ENCODE measurements at places on chromosomes 3 and 15. TPM values are rescaled to one million over a fixed set of nuclear protein-coding genes. Genes with fewer than 3 reads are reported as not detected.

The GXYLT2 gene
- 66.4 TPM for total RNA-seq

- peak; percentile 50 for DNase-seq
Observed at GRCh38 chr3:155352900-155353490, 59.5 kb upstream of the STRIT1 start.

The LRRK1 gene
- total RNA-seq = 0.13 TPM

GRCh38 chr15:69660114-69660513, 207.5 kb downstream of the RPLP1 start:
- no peak for DNase-seq

DNA sequence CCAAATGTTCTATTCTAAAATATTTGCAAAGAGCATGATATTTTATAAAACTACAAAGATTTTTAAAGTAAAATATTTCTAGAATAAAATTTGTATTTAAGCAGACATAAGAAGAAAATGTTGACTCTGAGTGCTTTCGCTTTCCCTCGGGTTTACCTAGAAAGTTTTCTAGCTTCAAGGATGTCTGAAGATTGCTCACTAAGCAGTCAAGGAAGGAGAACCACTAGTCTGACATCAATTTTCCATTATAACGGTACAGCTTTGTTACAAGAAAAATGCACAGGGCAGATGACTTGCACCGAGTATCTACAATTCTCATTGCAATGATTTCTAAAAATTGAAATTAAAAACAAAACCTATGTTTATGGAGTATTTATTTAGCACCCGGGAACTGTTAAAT, 14.2 kb downstream of the GPR15 start:
- DNase-seq = no peak

GRCh38 chr3:188516515-188516914, 362.6 kb downstream of the LPP start:
- no peak for DNase-seq

The CISH gene
- total RNA-seq = 0.35 TPM

The BUB1B gene
- 1.8 TPM for total RNA-seq

The UROC1 gene
- not detected for total RNA-seq

The EPM2AIP1 gene
- total RNA-seq = 22.1 TPM

The XCR1 gene
- not detected for total RNA-seq

- DNase-seq = no peak
Observed at GRCh38 chr3:180181387-180181786, 144.7 kb upstream of the PEX5L start.

The PLAAT1 gene
- total RNA-seq = not detected

DNA sequence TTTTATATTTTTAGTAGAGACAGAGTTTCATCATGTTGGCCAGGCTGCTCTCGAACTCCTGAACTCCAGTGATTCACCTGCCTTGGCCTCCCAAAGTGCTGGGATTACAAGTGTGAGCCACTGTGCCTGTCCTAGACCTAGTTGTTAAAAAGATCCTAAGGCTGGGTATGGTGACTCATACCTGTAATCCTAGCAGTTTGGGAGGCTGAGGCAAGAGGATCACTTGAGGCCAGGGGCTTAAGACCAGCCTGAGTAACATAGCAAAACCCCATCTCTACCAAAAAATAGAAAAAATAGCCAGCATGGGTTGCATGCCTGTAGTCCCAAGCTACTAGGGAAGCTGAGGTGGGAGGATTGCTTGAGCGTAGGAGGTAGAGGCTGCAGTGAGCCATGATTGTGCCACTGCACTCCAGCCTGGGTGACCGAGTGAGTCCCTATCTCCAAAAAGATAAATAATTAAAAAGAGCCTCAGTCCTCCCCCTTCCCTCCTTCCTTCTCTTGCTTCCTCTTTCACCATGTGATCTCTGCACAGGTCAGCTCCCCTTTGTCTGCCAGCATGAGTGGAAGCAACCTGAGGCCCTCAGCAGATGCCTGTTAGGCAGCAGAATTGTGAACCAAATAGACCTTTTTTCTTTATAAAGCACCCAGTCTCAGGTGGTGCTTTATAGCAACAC, 9.8 kb upstream of the FNDC3B start:
- no peak for DNase-seq

The ZNF620 gene
- total RNA-seq = 0.37 TPM

DNA sequence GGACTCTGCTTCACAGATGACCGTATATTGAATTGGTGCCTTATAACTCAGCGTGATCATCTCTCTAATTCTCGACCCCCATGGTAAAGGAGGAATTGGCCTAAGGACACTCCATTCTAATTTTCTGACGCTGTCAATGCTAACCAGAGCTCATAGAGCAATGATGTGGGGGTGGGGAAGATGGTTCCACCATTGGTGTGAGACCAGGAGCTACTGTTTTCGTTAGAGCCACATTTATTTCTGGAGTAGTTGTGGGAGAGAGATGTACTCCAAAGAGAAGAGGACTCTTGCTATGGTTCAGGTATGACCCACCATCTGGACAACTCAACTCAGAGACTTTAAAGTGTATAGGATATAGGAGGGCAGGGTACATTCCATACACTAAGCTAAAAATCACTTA, 16.3 kb downstream of the ZBTB38 start:
- DNase-seq = no peak

DNA sequence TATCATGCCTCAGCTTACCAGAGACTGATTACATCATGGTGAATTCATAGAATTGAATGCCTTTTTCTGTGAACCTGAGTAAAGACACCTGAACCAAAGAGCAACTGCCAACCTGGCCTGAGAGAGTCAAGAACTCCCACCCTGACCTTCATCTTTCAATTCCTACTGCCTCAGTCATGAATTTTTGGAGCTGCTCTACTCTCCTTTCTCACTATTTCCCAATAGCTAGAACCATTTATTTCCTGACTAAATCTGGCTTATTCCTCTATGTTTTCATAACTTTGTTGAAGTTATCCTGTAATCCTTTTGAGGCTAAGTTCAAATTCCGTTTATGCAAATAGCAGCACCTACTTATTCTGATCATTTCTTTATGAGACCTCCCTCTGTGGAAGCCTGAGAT, 712.4 kb upstream of the UBE2E2 start:
- DNase-seq = no peak

DNA sequence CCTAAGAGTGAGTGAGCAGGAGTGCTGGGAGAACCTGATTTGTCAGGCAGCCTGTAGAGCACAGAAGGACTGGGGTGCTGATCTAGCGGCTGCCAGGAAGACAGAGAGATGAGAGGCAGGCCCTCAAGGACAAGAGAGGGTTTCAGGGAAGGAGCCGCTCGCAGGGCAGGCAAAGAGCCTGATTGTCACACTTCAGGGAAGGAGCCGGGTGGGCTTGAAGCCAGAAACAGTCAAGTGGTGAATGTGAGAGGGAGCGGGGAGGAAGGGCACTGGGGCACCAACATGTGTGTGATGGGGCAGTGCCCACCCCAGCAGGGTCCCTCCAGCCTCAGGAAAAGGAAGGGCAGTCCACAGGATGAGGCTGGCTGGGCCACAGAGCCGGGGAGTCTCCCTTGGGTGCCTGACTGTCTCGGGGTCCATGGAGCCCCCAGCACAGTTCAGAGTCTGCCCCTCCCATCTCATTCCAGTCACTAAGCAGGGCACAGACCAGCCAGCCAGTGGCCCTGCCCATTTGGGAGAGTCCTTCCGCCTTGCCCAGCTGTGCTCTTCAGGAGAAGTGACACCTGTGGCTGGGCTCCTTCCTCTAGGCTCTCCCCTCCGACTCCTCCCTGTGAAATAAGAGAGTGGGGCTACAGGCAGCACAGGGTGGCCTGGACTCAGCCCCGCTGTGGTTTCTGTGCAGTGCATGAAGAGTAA, 148.6 kb downstream of the RAB11A start:
- no peak for DNase-seq

The HRH1 gene
- 2.7 TPM for total RNA-seq

The SUCLG2 gene
- 47.4 TPM for total RNA-seq

DNA sequence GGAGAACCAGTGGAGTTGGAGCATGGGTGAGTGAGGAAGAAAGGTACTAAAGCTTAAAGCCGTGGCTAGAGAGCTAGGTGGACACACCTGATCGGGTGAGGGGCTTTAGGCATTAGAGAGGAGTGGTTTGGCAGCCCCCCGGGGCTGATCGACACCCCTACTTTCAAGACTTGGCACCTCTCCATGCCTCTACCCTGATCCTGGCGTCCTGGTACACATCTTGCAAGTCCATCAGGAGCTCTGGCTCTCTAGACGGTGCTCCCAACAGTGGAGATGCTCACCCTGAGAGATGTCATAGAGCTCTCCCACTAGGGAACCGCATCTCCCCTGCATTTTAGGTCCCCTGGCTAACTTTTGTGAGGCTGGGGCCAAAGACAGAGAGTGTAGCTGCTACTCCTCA, 98.1 kb downstream of the XXYLT1 start:
- no peak for DNase-seq
